Fibroblast of villous mesenchyme (primary cell): ENCODE measurements at places on chromosomes 13 and 19.

DNA sequence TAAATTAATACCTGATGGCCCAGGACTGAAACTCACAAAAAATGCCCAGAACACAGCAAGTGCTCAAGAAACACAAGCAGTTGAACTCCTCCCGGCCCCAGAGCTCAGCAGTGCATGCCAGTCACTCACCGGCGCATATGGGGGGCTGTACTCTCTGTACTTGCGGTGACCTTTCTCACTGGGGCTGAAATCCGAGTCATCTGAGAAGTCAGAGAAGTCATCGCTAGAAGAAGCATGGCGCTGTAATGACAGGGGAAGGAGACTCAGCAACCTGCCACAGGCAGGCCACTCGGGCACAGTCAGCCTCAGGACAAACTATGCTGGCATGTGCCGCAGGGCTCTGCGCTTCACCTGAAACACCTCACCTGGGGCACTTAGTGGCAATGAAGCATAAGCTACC is 19.7 kb downstream of the ZC3H4 start:
- DNase-seq, result no peak

DNA sequence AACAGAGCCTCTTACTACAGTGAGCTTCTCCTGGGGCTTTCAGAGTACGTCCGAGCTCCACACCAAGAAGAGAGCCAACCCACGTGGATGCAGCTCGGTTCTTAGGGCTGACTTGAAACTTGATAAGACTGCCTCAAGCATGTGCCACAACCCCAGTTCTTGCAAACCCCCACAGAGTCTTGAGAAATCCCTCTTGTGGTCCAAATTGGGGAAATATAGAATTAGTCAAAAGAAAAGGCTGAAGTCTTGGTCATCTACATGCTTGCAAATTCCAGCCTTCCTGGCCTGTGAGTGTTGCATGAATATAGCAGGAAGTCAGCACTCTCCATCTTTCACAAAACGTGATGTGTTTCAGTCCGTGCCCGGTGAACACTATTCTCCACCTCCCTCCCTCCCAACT is 95.2 kb downstream of the GGACT start:
- no peak for DNase-seq

DNA sequence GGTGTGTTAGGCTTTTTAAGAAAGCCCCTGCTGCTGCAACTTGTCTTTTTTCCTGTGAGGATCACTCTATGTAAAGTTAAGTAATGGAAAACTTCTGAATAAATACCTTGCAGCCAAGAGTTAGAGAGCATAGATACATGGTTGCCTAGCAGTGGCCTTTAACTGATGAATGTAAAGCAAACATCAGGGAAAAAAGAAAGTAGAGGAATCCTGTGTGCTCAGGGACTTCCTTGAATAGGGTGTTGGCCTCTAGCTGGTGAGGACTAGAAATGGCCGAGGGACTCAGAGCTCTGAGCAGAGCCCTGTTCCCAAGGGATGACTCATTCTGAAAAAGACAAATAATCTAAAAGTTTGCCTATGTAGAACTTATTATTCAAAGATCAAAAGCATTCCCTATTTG is 135.7 kb downstream of the MIPEP start:
- DNase-seq, result peak; percentile 59

- DNase-seq, result no peak
Measured at GRCh38 chr19:47695533-47696262, 17.5 kb upstream of the EHD2 start.

DNA sequence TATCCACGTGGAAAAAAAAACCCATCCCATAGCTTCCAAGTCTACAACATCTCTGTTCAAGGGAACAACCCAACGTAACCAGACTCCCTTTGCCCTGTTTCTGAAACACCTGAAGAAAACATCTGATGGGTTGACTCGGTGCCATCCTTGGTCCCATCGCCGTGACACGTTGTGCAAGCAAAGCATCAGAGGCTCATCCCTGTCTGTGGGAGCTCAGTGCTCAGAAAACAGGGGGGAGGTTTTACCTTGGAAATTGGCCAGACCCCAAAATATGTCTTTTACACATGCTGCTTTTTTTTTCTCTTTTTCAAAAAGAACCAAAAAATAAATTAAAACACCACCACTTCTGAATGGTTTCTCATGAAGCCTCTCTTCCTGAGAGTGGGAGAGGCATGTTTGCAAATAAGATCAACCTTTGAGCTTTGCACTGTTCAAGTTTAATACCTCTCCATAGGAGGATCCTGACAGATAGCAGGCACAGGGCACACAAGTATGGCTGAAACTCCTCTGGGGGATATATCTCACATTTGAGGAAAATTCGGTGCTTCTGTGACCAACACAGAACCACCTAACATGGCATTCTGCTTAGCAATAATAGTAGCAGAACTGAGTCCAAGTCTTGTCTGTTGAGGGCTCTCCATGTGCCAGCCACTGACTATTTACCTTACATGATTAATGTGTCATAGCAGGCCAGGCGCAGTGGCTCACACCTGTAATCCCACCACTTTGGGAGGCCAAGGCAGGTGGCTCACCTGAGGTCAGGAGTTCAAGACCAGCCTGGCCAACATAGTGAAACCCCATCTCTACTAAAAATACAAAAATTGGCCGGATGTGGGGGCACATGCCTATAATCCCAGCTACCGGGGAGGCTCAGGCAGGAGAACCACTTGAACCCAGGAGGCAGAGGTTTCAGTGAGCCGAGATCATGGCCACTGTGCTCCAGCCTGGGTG is 7.0 kb upstream of the PVR start:
- no peak for DNase-seq

DNA sequence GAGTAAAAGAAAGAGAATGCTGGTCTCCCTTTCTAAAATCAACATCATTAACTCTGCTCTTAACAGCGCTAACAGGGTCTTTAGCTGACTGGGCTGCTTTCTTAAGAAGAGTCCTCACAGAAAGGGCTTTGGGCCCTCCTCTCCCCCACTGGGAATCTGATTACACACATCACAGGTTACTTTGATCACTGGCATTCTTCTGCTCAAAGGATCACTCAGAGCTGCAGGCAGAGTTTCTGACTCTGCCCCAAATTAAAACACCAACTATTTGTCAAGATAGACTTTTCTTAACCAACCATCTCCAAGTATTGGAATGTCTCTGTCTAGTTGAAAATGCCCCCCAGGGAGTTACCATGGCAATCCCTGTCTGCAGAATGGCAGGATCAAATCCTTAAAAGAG is 31.1 kb upstream of the SIAH3 start:
- DNase-seq, result no peak

- no peak for DNase-seq
Measured at GRCh38 chr13:82962397-82962796, 919.9 kb downstream of the SLITRK1 start.

DNA sequence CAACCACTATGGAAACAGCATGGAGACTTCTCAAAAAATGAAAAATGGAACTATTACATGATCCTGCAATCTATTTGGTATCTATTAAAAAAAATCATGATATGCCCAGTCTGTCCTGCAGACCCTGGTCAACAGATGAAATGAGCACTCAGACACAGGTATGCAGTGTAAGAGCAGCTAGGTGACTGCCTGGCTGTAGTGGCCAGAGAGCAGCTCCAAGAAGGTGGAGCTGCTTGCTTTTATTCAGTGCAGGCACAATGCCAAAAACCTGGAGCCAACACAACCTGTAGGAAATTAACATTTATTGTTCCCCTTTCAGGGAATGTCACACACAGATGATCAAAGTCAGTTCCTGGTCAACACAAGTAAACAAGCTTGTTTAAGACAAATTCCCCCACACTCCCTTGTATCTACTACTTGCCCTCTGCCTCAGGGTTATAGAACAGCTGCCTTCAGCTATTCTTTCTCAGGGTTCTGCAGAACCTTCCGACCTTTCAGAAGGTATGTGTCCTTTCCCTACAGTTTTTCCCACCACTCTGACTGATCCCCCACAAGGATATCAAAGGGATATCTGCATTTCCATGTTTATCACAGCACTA is 933.7 kb upstream of the SLITRK5 start:
- no peak for DNase-seq

DNA sequence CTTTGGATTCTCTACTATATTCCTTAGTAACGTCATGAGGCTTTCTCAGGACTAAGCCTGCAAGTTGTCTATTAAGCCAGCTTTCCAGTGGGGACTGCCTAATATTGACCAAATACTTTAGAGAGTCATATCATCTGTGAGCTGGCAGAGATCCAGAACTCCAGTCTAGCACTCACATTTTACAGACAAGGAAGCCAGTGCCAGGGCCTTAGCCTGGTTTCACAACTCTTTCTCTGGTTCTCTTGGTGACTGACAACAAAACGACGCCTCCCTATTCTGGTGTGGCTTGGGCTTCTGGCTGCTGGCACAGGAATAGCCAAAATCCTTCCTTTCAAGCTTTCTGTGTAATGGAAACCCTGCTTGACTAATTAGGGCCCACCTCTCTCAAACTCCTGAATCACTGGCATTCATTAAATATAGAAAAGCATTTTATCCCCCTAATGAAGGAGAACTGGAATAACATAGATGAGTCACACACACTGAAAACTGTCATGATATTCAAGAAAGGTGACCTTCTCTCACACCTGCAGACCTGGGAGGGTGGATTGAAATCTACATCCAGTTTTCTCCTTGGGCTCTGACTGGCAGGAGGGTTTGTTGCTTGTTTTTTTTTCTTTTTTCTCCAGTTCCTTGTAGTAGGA is 75.2 kb upstream of the UBL3 start:
- DNase-seq, result peak; percentile 86

DNA sequence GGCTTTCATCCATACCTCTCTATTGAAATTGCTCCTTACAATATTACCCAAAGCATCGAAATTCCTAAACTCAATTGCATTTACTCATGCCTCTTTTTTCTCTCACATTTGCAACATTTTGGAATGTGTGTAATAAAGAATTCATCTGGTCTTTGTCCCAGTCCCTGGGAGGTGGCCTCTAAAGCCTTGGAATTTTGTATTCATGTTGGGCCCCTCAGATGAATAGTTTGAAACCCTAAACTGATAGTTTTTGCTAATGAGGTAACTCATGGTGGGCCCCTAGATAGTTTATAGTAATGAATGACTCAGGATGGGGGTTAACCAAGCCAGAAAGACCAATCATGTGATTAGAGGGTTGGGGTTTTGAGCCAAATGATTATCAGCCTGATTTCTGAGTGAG is 490.4 kb downstream of the DIAPH3 start:
- no peak for DNase-seq

GRCh38 chr13:58660826-58661225 is 1029.3 kb downstream of the PCDH17 start:
- DNase-seq, result no peak

GRCh38 chr13:24185591-24186232 is 25.2 kb downstream of the SPATA13 start:
- peak; percentile 60 for DNase-seq

- DNase-seq, result no peak
Measured at GRCh38 chr13:99749271-99750019, 222.1 kb downstream of the ZIC5 start.

DNA sequence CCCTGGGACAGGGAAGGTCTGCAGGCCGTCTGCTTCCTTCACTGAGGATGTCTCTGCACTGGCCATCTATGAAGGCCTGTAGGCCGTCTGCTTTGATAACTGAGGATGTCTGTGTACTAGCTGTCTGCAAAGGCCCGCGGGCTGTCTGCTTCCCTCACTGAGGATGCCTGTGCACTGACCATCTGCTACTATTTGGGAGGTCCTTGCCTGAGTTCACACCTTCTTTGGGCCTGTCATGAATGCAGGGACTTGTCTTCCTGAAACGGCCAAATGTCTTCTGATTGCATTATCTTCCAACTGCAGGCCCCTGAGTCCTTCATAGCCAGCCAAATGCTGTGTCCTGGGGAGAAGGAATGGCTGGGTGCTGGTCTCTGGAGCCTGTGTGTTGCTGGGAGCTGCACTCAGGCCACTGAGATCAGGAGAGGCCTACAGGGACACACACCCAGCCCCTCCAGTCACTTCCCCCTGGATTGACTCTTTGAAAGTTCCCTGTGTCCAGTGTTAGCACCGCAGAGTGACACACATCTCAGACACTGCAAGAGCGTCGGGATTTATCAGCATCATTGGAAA is 72.9 kb downstream of the TEX29 start:
- DNase-seq, result no peak

- DNase-seq, result peak; percentile 74
Measured at GRCh38 chr13:110759710-110760109, 46.2 kb downstream of the ING1 start.

GRCh38 chr19:30605333-30605732 is 233.1 kb downstream of the ZNF536 start:
- DNase-seq, result no peak

GRCh38 chr13:95279016-95279415 is 22.2 kb downstream of the ABCC4 start:
- no peak for DNase-seq

GRCh38 chr13:88456151-88456550 is 785.0 kb downstream of the SLITRK5 start:
- DNase-seq, result no peak

- DNase-seq, result peak; percentile 76
Measured at GRCh38 chr19:43700395-43701000, 15.4 kb upstream of the IRGC start.

- DNase-seq, result no peak
Measured at GRCh38 chr19:48737360-48737998, 2.9 kb downstream of the RASIP1 start.

DNA sequence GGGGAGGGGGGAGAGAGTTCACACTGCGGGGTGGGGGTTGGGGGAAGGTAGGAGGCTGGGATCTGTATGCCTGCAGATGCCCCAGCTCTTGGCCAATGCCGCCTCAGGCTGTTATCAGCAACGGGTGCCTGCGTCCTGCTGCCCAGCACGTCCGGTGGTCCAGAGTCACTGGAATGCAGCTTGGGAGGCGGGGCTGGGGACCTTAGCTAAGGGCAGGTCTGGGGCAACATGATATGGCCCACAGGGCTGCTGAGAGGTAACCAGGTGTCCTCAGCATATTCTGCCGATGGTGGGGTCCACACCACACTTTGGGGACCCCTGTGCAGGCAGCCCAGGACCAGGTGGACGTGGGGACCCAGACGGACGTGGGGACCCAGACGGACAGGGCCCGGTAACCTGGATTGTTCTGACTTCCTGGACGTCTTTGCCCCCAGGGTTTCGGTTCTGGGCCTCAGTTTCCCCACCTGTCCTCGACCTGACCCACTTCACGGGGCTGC is 668 bp upstream of the ARHGAP45 start:
- no peak for DNase-seq

GRCh38 chr19:7965259-7965841 is 21.9 kb upstream of the TIMM44 start:
- DNase-seq, result no peak

GRCh38 chr13:71704656-71705055 is 162.3 kb downstream of the DACH1 start:
- peak; percentile 37 for DNase-seq

DNA sequence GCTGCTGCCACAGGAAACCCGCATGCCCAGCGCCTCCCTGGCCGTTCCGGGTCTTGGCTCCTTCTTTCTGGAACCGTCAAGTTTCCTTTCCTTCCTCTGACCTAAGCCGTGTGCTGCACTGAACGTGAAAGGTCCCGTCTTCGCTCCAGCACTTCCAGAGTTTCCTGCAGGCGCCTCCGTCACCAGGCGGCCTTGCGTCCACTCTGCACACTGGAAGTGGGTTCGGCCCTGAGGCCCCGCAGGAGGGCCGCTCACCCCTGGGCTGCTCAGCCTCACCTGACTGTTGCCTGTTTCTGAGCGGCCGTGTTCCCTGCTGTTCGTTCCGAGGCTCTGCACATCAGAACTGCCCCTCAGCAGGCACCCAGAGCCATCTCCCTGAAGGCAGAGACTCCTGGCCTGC is 12.3 kb upstream of the MEX3D start:
- DNase-seq, result no peak
